NCI-H524 treated with DMSO at 0.1 percent for 48 hours (cell line): ENCODE measurements at places on chromosomes 4 and X.

DNA sequence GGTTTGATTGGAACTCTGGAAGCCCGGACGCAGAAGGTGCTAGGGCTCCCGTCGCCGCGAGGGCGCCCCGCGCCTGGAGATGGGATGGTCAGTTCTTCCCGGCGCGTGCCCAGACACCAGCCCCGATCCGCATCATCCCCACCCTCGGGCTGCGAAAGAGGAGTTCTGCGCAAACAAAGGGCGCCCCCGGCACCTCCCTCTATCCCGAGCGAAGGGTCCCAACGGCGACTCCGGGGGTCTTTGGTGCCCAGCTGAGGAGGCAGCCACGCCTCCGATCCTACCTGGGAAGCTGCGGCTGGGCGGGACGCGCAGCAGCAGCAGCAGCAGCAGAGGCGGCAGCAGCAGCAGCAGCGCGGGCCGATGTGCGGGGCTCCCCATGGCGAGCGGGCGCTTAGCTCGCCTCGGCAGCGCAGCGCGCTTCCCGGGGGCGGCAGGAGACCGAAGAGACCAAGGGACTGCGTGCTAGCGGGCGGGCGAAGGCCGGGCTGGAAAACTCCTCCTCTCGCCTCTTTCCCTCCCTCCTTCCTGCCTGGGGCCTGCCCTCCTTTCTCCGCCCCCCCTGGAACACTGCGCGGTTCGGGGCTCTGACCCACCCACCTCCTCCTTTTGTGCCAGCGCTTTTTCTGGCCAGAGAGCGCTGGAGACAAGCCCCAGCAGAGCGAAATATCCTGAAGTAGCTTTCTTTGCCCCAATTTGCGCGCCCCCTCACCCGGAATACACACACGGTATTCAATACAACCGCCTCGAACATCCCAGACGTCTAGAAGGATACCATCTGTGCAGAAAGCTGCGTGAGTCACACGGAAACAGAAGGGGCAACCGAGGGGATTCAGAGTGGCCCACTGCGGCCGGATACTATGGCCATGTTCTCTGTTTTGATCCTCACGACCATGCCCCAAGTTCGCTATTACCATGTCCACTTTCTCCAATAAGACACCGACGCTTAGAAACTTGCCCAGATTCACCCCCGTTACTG, at the start of gene SRPX:
TSS of gene SRPX (minus strand) at position 457 of the 976 bp plus-strand sequence. CDS start at position 378, 79 bp downstream.
- no peak for DNase-seq

DNA sequence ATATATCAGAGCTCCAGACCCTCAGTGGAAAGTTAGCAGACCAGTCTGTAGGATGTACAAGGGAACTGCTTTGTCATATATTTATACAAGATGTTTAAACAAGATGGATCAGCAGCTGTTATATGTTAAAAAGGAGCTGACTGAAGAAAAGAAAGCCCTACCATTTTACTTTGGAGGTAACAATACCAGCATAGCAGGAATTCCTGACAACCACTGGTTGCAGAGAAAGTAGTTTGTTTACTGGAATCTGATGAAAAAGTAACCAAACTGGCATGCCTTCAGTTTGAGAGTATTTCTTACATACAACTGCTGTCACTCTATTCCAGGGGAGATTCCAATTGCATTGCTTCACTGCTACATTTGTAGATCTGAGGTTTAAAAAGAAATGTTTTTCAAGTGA, 49.5 kb upstream of the GABRQ start:
- DNase-seq: no peak

DNA sequence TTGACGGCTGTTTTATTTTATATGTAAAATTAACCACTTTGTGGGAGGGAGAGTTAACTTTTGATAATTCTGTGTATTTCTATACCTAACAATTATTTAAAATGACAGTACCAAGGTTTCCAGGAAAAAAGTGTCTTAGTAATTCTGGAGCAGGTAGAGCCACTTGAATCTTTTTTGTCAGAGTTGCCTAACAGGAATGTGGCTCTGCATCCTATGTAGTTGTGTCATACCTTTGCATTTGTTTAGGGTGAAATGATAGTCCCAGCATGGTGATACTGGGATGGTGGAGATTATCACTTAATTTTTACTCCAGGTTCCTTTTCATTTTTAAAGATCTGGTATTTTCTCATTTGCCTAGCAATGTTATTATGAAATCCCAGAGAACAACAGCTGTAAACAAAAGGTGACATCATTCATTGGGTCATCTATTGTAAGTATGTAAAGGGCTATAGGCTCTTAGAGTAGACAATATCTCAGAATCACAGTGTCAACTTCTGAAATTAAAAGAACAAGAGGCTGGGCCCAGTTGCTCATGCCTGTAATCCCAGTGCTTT, 9.6 kb downstream of the SGMS2 start:
- no peak for DNase-seq

GRCh38 chr4:24914460-24914859, 1.6 kb upstream of the CCDC149 start:
- no peak for DNase-seq

- DNase-seq: no peak
Measured at GRCh38 chrX:29724316-29724715, 491.0 kb upstream of the MAGEB2 start.

GRCh38 chrX:3514996-3515395, 168.5 kb upstream of the MXRA5 start:
- no peak for DNase-seq

- DNase-seq: no peak
Measured at GRCh38 chr4:168648929-168649328, 152.1 kb downstream of the PALLD start.

- no peak for DNase-seq
Measured at GRCh38 chrX:154990496-154990895, 32.0 kb downstream of the F8 start.

DNA sequence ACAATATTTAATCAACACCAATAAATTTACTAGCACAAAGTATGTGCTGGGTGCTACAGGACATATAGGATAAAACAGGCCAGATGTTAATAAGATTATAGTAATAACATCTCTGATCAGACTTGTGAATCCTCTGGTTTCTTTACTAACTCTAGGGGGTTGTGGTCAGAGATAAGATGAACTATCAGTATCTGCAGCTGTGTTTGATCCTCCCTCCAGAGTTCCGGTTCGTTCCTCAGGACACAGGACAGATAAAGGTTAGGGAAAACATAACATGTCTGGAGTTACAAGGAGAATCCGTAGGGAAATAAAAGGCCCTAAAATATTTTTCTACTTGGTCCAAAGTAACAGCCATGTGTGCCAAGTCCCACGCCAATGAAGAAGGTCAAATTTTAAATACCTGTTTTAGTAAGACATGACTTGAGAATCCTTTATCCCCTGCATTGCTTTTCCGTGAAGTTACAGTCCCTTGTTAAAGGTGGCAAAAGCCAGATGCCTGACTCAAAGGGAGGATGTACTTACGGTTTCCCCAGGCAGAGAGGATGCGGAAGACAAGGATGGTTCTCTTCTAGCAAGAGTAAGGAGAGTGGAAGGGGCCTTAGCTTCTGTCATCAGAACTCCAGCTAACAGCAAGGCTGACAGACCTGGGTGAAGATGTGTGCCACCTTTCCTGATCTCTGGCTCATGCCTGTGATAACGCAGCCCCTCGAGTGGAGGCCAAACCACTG, 44.4 kb downstream of the KIAA0232 start:
- DNase-seq: no peak

- no peak for DNase-seq
Measured at GRCh38 chr4:17599826-17600225, 14.6 kb upstream of the MED28 start.

GRCh38 chr4:72374159-72374558, 194.9 kb downstream of the ADAMTS3 start:
- DNase-seq: no peak

DNA sequence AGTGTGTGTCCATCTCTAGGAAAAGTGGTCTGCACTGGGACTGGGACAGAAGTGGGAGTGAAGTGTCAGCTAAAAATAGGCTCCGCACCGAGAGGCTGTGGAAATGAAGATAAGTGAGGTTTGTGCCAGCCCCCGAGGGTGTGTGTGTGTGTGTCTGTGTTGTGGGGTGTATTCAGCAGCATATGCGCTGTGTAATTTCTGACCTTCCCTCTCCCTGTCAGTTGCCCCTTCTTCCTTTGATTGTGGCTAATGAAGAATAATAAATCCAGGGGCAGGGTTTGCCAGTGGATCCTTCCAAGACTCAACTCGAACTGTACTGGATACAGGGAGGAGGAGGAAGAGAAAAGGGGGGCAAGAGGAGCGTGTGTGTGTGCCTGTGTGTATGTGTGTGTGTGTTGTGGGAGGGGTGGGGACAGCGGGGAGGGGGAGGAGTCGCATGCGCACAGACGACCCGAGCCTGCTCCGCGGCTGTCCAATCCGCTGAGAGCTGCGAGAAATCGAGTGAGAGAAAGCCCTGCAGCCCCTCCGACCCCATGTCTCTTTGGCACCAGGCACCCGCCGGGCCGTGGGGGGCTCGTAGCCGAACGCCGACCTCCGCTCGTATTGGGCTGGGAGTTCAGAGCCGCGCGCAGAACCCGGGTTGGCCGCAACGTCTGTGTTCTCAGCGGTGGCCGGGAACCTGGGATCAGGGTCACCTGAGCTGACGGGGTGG, 916 bp upstream of the POU4F2 start:
- DNase-seq: no peak

DNA sequence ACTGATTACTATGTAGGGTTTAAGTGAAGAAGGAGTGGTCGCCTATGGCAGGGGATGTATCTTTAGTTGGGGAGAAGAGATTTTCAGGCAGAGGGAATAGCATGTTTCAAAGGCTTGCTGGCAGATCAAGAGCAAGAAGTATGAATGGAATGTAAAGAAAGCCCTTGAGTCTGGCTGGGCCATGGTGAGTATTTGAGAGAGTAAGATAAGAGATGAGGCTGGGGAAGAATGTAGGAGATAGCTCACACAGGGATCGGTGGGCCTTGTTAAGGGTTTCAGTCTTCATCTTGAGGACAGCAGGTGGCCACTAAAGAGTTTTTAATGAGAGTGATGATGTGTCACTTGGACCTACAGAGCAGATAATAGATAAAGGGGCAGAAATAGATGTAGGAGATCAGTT, 319.1 kb upstream of the RPS6KA3 start:
- no peak for DNase-seq

- no peak for DNase-seq
Measured at GRCh38 chr4:186258216-186258811, 7.7 kb upstream of the F11 start.

GRCh38 chr4:140038031-140038533, 115.9 kb downstream of the MAML3 start:
- DNase-seq: no peak

- DNase-seq: no peak
Measured at GRCh38 chr4:40923316-40924095, 173.8 kb downstream of the NSUN7 start.

- DNase-seq: no peak
Measured at GRCh38 chr4:114027596-114027995, 48.1 kb upstream of the ARSJ start.

GRCh38 chrX:69321006-69321655, 155.9 kb upstream of the PJA1 start:
- no peak for DNase-seq

DNA sequence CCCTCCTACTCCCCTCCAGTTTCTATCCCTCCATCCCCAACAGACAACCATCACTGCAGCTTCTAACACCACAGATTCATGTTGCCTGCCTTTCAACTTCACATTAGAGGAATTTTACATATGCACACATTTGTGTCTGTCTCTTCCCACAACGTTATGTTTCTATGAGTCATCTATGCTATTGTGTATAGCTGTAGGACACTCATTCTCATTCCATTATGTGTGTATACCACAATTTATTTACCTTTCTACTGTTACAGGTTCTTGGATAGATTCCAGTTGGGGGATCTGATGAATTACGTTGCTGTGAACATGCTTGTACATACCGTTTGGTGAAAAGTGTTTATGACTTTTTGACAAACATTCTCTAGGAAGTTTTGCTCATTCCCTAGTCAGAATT, 58.8 kb upstream of the TRPC3 start:
- DNase-seq: no peak

DNA sequence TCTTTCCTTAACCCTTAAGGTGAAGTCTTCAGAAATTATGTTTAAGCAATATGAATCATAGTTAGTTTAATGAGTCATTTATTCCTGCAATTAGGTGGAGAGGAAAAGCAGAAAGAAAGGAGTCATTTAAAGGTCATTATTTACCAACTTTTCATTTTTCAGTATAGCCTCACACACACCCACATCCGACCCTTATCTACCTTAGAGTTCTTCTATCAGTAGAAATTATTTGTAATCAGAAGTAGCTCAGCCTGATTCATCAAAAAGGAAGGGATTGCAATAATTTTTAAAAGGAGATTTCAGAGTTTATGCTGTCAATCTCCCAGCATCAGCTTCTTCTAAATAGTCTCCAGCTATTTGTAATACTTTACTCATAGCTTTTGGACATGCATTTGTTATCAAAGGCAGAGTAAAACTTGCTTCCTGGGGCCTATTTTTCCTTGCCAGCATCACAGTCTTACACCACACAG, 5.9 kb downstream of the ANXA10 start:
- DNase-seq: no peak

GRCh38 chrX:136778916-136779315, 1.8 kb downstream of the ARHGEF6 start:
- DNase-seq: no peak
